Posterior vena cava (tissue), 2 donors: ENCODE measurements at places on chromosomes 16 and 17. TPM values are rescaled to one million over a fixed set of nuclear protein-coding genes. Genes with fewer than 3 reads are reported as not detected.

DNA sequence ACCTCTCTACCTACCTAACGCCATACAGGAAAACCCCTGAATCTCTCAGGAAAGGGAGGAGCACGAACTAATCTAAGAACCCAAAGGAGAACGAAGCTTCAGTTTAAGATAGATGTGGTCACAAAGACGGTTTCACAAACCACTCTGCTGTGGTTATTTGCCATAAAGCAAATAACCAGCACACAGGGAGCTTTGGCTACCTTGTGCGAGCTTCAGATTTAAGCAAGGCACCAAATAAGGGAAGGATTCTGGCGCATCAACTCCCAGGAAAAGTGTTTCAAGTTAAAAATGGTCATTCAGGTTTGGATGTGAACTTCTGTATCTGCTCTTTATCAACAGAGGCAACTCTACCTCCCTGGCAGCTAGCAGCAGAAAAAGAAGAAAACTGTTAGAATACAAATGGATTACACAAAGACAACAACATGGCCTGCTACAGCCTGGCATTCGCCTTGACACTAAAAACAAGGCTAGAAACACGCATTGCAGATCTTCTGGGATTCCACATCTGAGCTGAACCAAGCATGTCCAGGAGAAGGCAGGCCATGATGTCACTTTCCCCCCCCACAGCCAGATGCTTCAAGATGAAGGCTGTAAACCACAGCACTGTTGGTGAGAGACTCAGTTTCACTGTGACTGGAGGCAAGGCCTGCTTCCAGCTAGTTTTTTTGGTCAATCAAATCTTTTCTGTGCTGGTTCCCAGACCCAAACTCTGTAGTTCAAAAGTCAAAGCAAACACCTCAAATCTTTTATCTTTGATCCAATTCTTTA, 43.6 kb downstream of the SMG6 start:
- DNase-seq, result no peak

Gene TBC1D3E
- total RNA-seq, result not detected

Gene KDM6B
- 21.0 TPM for total RNA-seq

GRCh38 chr17:73007407-73007806, 85.1 kb downstream of the SLC39A11 start:
- DNase-seq, result no peak

Gene DPEP1
- 0.79 TPM for total RNA-seq

DNA sequence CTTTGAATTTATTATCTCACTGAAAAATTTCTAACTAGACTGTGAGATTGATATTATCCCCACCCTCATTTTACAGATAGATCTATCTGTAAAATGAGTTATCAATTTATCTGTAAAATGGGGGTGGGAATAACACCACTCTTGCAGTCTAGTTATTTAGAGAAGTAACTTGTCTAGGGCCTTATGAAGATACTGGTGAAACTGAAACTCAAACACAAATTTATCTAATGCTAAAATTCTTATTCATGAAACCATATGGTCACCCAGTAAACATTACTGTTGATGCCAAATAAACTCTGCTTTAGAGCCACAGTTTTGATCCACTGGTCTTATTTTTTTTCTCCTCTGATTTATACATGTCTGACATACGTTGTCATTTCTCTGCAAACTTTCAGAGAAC, 52.1 kb upstream of the SMIM36 start:
- no peak for DNase-seq

GRCh38 chr16:56067406-56067805, 123.9 kb upstream of the GNAO1 start:
- DNase-seq, result no peak

Gene SECTM1
- 14.5 TPM for total RNA-seq

Gene SPNS2
- 16.2 TPM for total RNA-seq

GRCh38 chr16:65890203-65890602, 476.3 kb upstream of the CDH5 start:
- no peak for DNase-seq

- no peak for DNase-seq
These were observed 268.8 kb upstream of the RPL38 start for GRCh38 chr17:73934696-73935095.

- DNase-seq, result no peak
These were observed 1002.3 kb upstream of the CDH8 start for GRCh38 chr16:63038397-63039106.

GRCh38 chr17:9929871-9930270, 24.8 kb upstream of the RCVRN start:
- DNase-seq, result no peak

GRCh38 chr16:54318941-54319340, 32.4 kb upstream of the IRX3 start:
- no peak for DNase-seq

DNA sequence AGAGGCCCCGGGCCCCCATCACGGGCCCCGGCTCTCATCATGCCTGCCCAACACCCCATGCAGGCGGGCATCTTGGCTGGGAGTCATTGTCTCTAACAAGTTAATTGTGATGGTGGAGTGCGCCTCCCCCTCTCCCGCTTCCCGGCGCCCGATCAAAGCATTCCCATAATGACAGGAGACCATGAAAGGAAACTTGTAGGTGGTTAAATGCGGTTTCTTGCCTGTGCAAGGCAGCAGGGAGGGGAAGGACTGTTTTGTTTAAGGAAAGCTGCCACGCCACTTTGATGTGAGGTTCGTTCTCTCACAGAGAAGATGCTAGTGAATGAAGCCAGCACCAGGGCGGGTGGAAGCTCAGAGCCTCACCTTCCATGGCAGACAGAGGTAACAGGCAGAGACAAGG, 45.4 kb downstream of the C16orf78 start:
- no peak for DNase-seq

Gene CCL5
- 3.2 TPM for total RNA-seq

GRCh38 chr16:88697116-88697830, 8.9 kb downstream of the RNF166 start:
- DNase-seq, result no peak

Gene C1QTNF8
- not detected for total RNA-seq

- DNase-seq, result peak; percentile 0
These were observed 144.6 kb downstream of the C16orf95 start for GRCh38 chr16:87172632-87173031.

Gene TSPOAP1
- total RNA-seq, result 10.0 TPM

DNA sequence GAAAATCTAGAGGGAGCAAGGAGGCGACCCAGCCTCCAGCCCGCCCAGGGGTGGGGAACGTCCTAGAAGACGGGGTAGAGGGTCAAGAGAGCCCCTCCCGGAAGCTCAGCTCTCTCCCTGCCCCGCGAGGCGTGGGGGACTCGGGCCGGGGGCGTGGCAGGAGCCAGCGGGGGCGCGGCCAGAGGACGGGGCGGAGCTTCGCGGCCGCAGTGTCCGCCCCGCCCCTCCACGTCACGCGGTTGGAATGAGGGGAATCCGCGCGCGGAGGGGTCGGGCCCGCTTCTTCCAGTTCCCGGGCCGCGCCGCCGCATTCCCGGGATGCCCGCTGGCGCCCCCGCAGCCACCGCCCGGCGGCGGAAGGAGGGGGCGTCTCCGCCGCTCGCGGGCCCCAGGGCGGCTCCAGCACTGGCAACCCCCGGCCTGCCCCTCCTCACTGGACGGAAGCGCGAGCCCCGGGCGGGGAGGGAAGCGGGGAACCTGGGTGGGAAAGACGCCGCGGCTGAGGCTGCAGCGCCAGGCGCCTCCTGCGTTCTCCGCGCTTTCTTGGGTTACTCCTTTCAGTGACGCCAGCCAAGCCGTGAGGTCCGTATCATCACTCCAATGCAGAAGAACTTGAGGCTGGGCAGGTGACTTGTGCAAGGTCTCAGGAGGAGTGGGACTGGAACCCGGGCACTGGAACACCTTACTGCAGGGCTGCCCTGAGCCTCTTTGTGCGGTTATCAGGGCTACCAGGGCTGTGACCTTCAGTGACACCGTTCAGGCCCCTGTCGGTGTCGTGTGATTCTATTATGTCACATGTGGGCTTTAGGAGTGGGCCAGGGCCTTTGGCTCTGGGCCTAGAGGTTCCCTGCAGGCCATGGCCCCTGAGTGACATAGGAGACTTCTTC, 4.3 kb downstream of the MYO1C start:
- DNase-seq, result peak; percentile 94

DNA sequence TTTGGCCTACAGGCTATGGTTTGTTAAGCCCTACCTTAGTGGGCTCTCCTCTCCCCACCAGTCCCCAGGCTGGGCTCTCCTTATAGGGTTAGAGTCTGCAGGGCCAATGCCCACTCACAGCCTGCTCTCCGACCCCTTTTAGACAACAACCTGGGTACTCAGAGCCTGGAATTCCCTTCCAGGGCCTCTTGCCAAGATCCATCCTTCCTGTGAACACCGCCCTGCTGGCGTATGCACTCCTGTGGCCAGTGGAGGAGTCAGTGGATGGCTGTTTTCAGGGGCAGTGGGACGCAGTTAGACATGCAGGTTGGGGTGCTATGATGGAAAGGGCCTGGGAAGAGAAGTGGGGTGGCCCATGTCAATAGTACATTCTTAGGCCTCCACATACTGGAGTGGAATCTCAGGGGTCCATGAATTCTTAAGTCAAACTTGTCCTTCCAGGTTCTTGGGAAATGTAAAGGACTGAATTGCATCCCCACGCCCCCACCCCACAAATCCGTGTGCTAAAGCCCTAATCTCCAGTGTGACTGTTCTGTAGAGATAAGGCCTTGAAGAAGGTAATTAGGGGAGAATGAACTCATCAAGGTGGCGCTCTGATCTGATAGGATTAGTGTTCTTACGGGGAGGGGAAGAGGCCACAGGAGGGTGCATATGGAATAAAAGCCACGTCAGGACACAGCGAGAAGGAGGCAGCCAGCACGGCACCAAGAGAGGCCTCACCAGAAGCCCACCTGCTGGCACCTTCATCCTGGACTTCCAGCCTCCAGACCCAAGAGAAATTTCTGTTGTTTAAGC, 81.6 kb upstream of the CACNG5 start:
- no peak for DNase-seq

Gene HBA1
- 878 TPM for total RNA-seq

- DNase-seq, result peak; percentile 81
These were observed 9.0 kb upstream of the RHBDL3 start for GRCh38 chr17:32256701-32257019.

- DNase-seq, result peak; percentile 50
These were observed 84.4 kb upstream of the RPL38 start for GRCh38 chr17:74119049-74119580.

- DNase-seq, result peak; percentile 87
These were observed 1.9 kb downstream of the MNT start for GRCh38 chr17:2398655-2399571.

DNA sequence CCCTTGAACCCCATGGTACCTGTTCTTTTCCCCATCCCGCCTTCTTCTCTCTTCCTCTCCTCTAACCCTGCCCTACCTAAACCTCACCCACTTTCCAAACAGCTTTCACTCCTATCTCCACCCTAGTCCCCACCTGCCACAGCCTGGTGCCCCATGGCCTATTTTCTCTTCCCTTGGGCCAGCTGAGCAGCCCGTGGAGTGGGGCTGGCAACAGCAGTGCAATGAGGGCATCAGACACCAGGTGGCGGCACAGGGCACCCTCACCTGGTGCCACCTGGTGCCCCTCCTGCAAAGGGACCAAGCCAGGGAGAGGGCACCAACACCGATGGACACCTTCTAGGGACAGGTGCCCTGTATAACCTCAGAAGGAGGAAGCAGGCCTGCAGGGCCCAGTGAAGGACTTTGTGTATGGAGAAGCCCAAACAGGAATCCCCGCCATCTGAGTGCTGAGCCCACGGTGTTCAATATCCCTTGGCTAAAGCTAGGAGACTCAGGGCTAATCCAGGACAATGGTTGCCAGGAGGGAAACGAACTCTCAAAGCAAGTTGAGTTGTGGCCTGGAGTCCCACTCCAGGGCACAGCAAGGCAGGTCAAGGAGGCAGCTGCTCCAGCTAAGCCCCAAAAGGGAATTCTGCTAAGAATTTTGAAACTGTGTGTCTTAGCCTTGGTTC, 4.0 kb upstream of the ABCC3 start:
- no peak for DNase-seq

- DNase-seq, result no peak
These were observed 19.9 kb downstream of the CRAMP1 start for GRCh38 chr16:1631931-1632637.

DNA sequence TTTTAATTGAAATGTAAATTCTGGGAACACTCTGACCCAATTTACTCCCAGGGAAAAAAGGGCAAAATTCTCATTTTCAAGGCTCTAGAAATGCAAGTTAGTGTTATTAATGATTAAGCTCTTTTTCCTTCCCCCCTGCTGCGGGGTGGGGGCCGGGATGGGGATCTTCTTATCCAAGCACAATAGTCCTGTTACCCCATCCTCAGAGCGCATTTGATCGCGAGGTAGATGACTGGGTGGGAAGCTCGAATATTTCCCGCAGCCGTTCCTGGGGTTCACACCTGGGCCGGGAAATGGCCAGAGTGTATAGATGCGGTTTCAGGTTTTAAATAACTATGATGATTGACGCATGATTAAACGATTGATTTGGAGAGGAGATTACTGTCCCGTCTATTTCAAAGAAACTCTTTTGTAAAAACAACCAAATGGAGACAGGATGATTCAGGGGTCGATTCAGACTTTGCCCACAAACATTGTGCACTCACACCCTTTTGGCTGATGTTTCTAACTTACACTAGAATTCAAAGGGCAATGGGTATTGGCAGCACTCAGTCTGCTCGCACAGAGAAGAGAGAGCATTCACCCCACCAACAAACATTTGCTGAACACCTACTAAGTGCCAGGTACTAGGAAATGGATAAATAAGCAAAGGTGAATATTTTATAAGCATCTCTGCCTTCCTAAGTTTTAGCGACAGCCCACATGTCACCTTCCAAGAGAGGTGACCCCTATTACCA, 55.0 kb downstream of the SALL1 start:
- DNase-seq, result no peak

DNA sequence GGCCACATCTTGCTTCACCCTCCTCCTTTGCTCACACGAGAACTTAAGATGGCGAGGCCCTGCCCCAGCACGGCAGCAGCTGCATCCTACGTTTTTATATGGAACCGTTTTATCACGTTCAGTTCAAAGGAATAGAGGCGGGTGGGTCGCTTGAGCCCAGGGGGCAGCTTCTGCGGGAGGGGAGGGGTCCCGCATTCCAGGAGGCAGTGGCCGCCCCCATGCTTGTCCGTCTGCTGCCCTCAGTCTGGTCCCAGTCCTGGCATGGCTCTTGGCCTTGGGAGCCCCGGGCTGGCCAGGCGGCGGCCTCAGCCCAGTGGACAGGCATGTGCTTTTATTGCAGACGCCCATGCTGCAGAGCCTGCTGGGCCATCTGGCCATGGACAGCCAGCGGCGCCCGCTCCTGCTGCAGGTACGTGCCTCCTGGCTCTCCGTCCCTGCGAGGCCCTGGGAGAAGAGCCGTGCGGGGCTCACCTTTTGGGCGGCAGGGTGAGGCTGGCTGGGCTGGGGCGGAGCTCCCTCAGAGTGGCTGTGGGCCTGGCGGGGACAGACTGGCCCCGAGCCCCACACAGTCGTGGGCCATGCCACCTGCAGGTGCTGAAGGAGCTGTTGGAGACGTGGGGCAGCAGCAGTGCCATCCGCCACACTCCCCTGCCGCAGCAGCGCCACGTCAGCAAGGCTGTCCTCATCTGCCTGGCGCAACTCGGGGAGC, 6.8 kb downstream of the TELO2 start:
- DNase-seq, result no peak

Gene TSNAXIP1
- total RNA-seq, result 0.52 TPM

Gene MYH8
- total RNA-seq, result not detected

Gene CHST4
- total RNA-seq, result not detected

- DNase-seq, result no peak
These were observed 11.7 kb upstream of the SCNN1B start for GRCh38 chr16:23290189-23291062.
